ENCODE measurements at places on chromosomes 1 and 21.

DNA sequence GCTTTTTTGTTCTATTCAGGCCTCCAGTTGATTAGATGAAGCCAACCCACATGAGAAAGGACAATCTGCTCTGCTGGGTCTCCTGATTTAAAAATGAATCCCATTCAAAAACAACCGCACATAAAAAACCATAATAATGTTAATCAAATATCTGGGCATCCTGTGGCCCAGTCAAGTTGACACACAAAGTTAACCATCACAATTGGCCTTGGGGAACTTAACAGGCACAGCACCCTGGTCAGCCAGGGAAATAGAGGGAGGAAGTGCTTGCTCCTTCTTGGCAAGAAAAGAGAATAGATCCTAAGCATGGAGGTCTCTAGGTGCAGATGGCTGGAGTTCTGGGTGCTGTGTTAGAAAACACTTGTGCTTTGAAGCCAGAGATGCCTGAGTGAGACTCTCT is 109.6 kb upstream of the OLIG2 start:
- DNase-seq = no peak

GRCh38 chr1:84031802-84032327 is 32.9 kb upstream of the TTLL7 start:
- DNase-seq = no peak

GRCh38 chr21:29320031-29320430 is 21.3 kb downstream of the BACH1 start:
- DNase-seq = no peak

GRCh38 chr1:10161541-10162290 is 48.7 kb upstream of the KIF1B start:
- DNase-seq = no peak

DNA sequence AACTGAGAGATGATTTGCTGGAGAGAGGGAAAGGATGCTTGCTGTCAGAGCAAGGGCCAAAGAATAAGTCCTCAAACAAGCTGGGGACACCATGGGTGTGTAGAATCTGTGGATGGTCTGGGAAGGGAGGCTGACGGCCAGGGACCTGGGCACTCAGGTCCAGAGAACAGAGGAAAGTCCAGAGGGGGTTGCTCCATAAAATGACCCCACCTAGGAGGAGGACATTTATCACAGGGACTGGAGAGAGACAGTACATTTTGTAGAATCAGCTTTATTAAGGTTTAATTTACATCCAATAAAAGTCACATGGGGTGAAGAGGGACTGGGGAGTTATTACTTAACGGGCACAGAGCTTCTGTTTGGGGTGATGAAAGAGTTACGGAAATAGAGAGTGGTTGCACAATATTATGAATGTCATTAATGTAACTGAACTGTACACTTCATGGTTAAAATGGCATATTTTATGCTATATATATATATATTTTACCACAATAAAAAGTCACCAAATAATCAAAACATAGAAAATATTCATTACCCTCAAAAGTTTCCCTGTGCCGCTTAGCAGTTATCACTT is 73.0 kb upstream of the ABCD3 start:
- DNase-seq = no peak

DNA sequence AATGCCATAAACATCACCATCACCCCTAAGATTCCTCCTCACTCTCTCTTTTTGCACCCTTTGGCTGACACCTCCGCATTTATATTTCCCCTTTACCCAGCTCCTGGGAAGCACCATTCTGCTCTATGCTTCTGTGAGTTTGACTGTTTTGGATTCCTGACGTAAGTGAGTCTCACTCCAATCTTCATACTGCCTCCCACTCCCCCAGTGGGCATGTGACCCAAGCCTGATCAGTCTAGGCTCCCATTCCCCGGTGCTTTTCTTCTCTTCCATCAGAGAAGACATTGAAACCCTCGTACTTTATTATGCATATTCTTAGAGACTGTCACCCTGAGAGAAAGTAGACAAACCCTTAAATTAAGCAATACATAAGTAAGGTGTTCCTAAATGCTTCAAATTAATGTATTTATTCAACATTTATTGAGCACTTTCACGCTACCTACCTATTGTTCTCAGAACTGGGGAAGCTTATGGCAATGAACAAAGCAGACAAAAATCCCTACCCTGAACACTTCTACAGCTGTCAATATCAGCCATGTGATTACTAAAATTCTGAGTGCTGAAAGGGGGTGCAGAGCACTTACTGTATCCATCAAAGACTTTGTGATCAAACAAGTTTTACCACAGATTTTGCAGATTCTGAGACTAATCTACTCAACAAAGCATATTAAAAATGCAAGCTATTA is 43.4 kb upstream of the DIPK1A start:
- DNase-seq = no peak

GRCh38 chr1:113855630-113856400 is 15.7 kb downstream of the PTPN22 start:
- DNase-seq = no peak

Measured in AG09319 (cell line).